Fibroblast of skin of right biceps (primary cell): ENCODE measurements at places on chromosomes 5 and 9.
A peak's percentile ranks its signal among the peaks of the same experiment; 100 is the strongest.

DNA sequence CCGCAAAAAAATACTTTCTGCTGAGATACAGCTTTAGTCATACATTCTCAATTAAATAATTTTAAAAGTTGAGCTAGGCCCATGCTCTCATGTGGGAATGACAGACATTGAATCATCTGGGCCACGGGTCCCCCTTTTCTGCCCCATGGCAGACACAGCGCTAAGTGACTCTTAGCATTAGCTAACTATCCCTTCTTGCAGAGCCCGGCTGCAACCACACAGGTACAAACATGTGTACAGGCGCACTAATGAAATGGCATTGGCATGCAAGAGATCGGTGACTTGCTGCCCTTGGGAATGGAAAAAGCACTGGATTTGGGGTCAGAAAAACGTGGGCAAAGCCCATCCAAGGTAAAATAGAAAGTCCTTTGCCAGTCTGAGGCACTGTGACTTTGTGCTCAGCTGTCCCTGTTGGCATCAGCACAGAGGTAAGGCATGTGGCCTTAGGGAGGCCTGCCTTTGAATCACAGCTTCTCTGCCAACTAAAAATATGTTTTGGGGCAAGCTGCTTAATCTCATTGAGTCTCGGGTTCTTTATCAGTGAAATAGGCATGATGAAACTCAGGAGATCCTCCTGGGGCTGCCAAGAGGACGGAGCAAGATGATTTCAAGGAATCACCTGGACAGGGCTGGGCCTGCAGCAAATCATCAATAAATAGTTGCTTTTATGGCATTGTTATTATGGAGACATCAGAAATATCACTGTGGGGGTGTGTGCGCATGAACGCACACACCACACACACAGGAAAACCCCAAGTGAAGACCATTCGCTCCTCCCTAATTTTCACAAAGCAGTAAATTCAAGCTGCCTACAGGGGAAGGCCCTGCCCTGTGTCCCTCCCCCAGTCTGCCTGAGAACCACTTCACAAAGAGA lies 54.2 kb downstream of the WHRN start:
- DNase-seq, result no peak

DNA sequence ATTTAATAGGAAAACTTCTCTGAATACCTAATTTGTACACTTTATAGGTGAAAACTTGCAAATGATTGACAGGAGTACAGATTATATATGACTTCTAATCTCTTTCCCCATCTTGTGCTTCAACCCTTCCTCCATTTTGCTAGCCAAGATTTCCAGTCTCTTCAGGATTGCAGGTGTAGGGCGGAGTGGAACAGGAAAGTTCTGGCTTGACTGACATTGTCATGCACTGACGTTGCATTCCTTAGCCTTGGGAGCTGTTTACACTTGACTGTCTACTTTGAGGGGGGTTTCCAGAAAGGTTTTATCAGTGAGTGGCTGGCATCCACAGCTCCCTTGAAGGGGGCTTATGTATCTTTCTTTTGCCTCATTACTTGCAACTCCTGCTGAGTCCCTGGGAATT lies 34.1 kb upstream of the GRIA1 start:
- DNase-seq, result no peak

- no peak for DNase-seq
Measured at GRCh38 chr5:116303340-116303739, 218.5 kb downstream of the COMMD10 start.

DNA sequence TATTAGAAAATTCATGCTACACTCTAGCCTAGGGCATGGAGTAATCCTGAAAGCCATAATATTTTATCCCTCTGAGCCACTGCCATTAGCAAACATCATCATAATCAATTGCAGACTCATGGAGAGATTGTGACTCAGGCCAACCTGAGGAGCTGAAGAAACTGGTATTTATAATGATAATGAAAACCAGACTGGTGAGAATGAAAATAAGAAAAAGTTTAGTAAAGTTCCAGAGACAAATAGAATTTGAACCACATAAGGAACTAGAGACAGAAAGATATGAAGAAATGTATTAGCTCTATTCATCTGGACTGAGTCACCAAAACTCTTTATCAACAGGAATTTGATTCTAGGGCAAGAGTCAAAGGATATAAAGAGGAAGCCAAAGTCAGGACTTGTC lies 158.7 kb downstream of the DRD1 start:
- peak; percentile 80 for DNase-seq

- no peak for DNase-seq
Measured at GRCh38 chr9:137809040-137809576, 68.5 kb upstream of the CACNA1B start.

GRCh38 chr5:9059920-9060691 lies 485.8 kb downstream of the SEMA5A start:
- peak; percentile 95 for DNase-seq

GRCh38 chr5:73596705-73597328 lies 29.2 kb upstream of the ARHGEF28 start:
- DNase-seq, result peak; percentile 16

DNA sequence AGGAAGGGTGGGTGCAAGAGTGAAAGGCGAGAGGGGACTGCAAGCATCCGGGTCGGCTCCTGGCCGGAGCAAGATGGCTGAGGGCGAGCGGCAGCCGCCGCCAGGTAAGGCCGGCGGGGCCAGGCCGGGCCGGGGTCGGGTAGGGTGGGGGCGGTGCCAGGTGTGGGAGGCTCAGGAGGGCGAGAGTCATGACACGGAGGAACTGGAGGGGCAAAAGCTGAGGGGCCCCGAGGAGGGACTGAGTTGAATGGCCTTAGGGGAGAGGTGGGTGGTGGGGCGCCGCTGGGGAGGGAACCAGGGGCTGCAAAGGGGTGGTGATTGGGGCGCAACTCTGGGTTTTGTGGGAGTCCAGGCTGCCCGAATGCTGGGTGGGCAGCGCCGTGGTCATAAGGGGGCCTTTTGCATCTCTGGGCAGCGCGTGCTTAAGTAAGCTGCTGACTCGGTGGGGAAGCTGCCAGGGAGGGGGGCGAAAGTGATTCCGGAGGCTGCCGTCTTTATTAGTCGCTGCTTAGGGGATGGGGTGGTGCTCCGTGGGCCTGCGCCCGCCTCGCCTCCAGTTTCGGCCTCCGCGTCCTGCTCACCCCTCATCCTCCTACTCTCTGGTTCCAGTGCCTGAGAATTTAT lies 425 bp downstream of the PTPA start:
- DNase-seq, result peak; percentile 62

GRCh38 chr5:138778234-138778633 lies 25.0 kb downstream of the CTNNA1 start:
- no peak for DNase-seq

DNA sequence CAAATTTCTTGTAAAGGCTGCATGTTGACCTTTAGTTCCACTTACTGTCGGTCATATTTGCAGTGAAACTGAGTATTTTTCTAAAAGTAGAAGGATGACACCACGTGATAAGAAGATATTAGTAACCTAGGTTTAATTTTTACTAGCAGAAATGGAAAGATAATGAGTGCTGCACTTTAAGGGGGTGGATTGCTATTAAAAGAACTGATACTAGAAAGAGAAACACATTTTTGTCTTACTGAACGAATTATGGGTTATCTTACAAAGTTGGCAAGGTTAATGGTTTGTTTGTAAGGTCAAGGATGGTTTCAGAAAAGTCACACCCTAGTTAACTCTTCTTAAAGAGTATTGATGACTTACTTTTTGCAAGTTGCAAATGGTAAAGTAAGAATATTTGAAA lies 2.4 kb downstream of the MACIR start:
- DNase-seq, result no peak

GRCh38 chr5:111422245-111422644 lies 90.1 kb downstream of the STARD4 start:
- no peak for DNase-seq

- peak; percentile 51 for DNase-seq
Measured at GRCh38 chr5:143156572-143156971, 246.9 kb downstream of the NR3C1 start.

DNA sequence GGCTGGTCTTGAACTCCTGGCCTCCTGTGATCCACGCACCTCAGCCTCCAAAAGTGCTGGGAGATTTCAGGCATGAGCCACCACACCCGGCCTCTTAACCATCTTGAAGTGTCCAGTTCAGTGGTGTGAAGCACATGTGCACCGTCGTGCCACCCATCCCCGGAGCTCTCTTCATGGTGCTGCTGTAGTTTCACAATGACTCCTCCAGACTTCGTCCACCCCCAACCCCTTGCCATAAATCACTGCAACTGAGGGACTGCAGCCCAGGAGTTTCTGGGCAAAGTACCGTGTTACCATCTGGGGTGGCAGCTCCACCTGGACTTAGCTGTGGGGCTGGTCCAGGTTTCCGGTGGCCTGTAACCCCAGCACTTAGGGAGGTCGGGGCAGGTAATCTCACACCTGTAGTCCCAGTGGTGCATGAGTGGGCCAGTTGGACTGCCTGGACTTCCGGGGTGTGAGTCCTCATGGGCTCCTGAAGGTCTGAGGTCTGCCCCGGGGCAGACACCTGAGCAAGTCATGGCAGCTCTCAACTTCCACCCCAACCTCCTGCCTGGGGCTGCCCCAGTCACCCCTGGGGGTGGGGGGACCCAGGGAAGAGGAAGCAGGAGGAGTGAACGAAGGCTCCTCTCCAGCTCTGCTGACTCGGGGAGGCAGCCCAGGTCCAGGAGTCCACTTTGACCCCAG lies 6.6 kb upstream of the N4BP3 start:
- DNase-seq, result no peak

GRCh38 chr5:117191251-117191650 lies 616.6 kb upstream of the SEMA6A start:
- DNase-seq, result no peak

DNA sequence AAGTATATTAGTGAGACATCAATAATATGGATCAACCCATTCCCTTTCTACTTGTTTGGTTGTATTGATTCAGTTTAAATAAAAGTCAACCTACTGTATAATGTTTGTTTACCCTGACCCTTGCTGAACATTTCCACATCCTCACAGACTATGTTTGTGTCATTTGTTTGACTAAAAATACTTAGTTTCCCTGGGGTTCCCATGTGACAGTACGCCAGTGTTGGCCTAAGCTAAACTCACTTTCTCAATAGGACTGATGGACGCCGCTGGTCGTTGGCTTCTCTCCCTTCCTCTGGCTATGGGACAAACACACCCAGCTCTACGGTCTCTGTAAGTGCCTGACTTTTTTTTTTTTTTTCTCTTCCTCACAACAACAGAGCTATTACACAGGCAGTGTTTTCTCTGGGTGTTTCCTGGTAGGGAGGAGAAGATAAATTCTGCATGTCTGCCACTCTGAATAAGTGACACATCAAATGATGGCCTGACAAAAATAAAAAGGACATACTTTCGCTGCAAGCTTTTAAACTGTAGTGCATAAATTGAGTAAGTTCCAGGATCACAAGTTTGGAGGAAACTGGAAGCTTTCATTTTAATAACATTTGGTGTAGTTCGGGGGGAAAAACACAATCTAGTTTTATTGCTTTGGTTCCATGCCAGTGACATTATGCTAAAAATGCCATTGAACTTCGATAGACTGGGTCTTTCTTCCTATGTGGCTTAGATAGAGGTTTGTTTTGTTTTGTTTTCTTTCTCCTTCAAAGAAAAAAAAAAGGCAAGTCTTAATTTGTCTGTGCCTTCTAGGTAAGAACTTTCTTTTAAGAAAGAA lies 101.0 kb downstream of the CD180 start:
- no peak for DNase-seq

DNA sequence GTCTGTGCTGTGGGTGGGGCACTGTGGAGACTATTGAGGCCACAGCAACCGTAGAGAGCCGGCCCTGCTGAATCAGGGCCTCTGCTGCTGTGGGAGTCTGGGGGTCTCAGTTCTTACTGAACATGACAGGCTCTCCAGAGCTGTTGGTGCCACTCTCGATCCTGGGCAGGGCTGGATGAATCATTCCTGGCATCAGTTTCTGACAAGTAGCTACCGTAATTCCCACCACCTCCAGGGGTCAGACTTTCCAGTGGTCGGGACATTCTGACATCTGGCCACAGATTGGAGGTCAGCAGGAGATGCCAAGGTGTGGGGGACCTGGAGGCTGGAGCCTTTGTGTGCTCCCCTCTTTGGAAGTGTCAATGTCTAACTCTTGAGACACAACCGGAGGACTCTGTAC lies 188.4 kb downstream of the IRX2 start:
- no peak for DNase-seq

DNA sequence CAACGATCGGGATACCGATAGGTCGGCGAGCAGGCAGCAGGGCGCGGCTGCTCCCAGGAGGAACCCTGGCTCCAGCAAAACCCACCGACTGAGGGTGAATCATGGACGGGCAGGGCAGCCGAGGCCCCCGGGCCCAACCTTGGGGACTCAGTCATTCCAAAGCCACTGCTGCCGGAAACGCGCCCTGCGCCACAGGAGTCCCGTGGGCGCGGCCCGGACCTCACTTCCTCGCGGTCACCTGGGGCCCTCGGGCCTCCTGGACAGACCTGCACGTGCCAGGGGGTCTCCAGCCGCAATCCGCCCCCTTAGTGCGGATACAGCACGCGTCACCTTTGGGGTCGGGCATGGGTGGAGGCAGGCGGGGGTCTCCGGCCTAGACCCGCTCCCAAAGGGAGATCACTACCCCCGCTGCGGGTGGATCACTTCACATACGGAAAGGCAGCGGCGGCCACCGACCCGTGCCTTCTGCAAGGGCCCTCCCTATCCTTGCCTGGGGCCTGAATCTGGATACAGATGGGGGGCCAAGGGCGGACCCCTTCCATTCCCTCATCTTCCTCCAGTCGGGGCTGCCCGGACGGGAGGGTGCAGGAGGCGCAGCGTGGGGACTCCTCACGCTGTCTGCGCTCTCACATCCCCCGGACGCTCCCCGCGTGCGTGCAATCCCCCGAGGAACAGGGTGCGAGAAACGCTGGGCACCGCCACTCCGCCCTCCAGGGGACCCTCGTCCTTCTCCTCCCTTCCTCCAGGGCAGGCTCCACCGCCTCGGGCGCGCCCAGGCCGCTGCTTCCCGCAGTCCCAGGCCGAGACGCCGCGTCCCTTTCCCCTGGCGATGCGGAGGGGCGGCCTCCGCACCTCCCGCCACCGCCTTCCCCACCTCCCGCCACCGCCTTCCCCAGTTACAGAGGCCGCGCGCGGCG lies 586 bp downstream of the TXN start:
- DNase-seq, result peak; percentile 57

GRCh38 chr5:1401536-1402138 lies 43.6 kb downstream of the SLC6A3 start:
- DNase-seq, result no peak

GRCh38 chr5:10555277-10555684 lies 8.6 kb upstream of the ANKRD33B start:
- DNase-seq, result peak; percentile 92

- peak; percentile 88 for DNase-seq
Measured at GRCh38 chr5:151063142-151063989, 17.5 kb downstream of the TNIP1 start.

DNA sequence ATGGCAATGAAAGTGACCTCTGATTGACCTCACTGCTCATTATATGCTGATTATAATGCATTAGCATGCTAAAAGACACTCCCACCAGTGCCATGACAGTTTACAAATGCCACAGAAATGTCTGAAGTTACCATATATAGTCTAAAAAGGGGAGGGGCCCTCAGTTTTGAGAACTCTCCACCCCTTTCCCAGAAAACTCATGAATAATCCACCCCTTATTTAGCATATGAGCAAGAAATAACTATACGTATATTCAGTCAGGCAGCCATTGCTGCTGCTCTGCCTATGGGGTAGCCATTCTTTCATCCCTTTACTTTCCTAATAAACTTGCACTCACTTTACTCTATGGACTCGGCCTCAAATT lies 163.1 kb downstream of the ESM1 start:
- peak; percentile 41 for DNase-seq
